ENCODE measurements at places on chromosomes 5 and 9. TPM values are rescaled to one million over a fixed set of nuclear protein-coding genes. Genes with fewer than 3 reads are reported as not detected.
A peak's percentile ranks its signal among the peaks of the same experiment; 100 is the strongest.

Gene FKTN
- total RNA-seq, result 8.8 TPM

Gene HSD17B4
- total RNA-seq, result 290 TPM

Gene FCN2
- not detected for total RNA-seq

DNA sequence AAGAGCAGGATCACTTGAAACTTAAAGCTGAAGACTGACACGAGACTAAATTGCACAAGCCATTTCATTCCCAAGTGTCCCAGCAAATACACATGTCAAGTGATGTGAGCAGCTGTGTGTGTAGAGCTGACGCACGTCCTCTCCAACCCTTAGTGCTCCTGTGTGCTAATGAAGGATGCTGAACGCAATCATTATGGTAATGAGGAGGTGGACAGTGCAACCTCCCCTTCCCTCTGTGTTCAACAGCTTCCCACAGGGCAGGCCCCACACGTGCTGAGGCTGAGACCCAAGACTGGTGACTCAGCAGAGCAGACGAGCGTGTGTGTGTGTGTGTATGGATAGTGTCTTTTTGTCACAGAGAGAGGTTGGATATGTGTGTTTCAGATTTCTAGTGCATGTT, 702.1 kb downstream of the SEMA5A start:
- DNase-seq, result peak; percentile 49

DNA sequence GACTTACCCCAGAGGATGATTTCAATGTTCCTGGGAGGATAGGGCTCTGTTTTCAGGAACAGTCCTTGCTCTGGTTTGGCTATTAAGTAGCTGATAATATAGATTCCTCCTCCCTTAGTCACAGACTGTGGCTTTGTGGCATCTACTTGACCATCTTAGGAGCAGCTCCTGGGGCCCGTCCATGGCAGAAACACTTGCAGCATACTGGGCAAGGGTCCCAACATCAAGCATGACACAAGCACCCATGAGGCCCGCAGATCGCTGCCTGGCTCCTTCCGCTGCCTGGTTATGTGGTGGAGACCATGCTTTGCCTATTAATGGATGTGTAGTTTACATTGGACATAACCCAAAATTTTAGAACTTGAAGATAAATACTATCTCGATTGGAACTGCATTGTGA, 170.1 kb downstream of the ICE1 start:
- DNase-seq, result no peak

DNA sequence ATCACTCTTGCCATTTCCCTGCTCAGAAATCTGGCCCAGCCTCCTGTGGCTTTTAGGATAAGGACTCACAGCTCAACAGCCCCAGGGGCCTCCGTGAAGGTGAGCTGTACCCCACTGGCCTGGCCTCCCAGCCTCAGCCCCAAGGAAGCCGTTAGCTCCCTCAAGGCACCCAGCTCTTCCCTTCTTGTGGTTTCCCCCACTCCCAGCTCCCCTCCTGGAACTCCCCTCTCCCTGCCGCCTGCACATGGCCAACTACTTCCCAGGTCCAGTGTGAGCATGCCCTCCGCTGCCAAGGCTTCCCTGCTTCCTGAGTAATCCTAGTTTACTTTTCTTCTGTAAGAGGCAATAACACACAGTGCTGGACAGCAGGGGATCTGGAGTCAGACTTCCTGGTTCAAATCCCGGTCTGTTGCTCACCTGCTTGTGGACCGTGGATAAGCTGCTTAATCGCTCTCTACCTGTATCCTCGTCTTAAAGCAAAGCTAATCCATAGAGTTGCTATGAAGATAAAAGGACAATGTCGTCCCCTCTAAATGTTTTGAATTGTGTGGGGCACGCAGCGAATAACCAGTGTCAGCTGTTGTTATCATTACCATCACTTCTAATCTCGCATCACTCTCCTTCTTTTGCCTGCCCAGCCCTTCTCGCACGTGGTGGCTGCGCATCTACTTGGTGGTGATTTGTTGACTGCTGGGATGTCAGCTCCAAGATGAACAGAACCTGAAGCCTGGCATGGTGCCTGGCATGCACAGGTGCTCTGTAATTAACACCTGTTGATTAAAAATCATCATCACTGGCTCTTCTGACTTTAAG, 86.6 kb downstream of the C5orf15 start:
- no peak for DNase-seq

DNA sequence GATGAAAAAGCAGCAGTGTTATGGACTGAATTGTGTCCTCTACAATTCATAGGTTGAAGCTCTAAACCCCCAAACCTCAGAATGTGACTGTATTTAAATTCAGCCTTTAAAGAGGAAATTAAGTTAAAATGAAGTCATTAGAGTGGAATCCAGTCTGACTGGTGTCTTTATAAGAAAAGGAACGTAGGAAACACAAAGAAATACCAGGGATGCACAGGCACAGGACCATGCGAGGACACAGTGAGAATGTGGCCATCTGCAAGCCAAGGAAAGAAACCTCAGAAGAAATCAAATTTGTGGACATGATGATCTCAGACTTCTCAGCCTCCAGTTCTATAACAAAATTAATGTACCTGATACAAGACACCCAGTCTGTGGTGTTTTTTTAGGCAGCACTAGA, 971.2 kb upstream of the CDH9 start:
- DNase-seq, result no peak

GRCh38 chr5:58191443-58191842, 268.4 kb downstream of the PLK2 start:
- DNase-seq, result no peak

Gene C9orf153
- total RNA-seq, result 0.42 TPM

GRCh38 chr9:76433836-76434235, 25.1 kb upstream of the GCNT1 start:
- no peak for DNase-seq

Gene PTGES
- total RNA-seq, result 2.4 TPM

Gene RELL2
- total RNA-seq, result 0.55 TPM

Gene SUSD3
- total RNA-seq, result 0.87 TPM

- no peak for DNase-seq
Observed at GRCh38 chr9:90803860-90804593, 2.4 kb downstream of the SYK start.

- no peak for DNase-seq
Observed at GRCh38 chr5:26026044-26026443, 1012.3 kb downstream of the CDH9 start.

GRCh38 chr5:154394307-154394706, 51.5 kb upstream of the SAP30L start:
- no peak for DNase-seq

GRCh38 chr9:89225587-89225986, 47.0 kb upstream of the SHC3 start:
- no peak for DNase-seq

Gene IL7R
- total RNA-seq, result 1.5 TPM

Gene BTNL3
- not detected for total RNA-seq

Gene GABRA6
- not detected for total RNA-seq

GRCh38 chr5:113507601-113508000, 5.9 kb upstream of the YTHDC2 start:
- DNase-seq, result no peak

GRCh38 chr5:68007451-68007850, 208.1 kb upstream of the PIK3R1 start:
- peak; percentile 63 for DNase-seq

- DNase-seq, result no peak
Observed at GRCh38 chr9:61674465-61674864, 484.6 kb downstream of the SPATA31A7 start.

Gene PCDHB14
- total RNA-seq, result 2.5 TPM

Gene GHR
- 11.9 TPM for total RNA-seq

DNA sequence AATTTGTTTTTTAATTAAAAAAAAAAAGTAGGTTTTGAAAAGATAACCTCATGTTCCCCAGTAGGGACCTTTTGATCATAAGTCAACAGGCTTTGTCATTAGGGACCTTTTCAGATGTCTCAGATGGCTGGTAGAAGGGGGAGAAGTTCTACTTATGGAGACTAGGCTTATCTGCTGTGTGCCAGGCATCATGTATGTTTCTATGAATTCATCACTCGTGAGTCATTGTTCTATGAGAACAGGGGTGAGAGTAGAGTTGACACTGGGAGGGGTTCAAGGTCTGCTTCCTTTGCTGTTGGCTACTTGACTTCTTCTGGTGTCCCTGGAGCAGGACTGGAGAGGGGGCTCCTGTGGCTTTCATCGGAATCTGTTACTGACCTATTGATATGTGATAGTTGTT, 138.8 kb downstream of the KDM4C start:
- DNase-seq, result no peak

Gene SLC1A1
- total RNA-seq, result 2.1 TPM

GRCh38 chr9:106020186-106020585, 325.8 kb downstream of the TMEM38B start:
- DNase-seq, result no peak

Data from left ventricle myocardium superior (tissue), 1 donor.